Body of pancreas (tissue), 4 donors: ENCODE measurements at places on chromosomes 16 and 17.

DNA sequence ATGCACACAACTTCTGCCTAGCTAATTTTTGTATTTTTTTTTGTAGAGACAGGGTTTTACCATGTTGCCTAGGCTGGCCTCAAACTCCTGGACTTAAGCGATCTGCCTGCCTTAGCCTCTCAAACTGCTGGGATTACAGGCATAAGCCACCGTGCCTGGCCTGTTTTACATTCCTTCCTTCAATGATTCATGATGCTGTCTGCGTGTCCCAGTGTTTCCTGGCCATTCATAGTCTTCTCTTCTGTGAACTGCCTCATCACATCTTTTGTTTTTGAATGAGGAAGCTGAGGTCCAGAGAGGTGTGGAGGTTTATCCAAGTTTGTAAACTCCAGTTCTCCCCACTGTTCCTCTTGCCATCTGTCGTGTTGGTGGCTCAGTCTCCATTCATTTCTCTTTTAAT is 64.5 kb upstream of the MED9 start:
- H3K36me3 ChIP-seq = no peaks in the 10 kb centered on the region
- no peaks in the 10 kb centered on the region for H3K27me3 ChIP-seq
- H3K4me1 ChIP-seq = peaks cover 28% of the 10 kb centered on the region
- no peak overlapping the region for H3K27ac ChIP-seq
- no peak overlapping the region for H3K4me3 ChIP-seq
- DNase-seq = no peak

DNA sequence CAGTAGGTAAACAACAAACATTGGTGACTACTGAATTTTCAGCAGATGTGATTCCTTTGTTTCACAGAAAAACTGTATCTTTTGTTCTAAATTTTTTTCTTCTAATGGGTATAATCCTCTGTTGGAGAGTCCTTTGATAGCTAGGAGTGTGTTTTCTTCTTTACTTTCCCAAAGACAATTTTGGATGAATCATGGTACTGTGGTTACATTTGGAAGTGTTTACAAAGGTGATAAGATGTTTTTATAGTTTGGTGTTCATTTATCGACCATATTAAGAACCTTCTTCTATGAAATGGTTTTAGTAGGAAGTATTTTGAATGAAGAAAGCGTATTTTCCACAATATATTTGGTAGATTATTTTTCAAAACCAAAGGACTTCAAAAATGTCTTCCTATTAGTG is 333.7 kb downstream of the WWOX start:
- no peaks in the 10 kb centered on the region for H3K27me3 ChIP-seq
- no peak overlapping the region for H3K4me3 ChIP-seq
- H3K4me1 ChIP-seq = no peaks in the 10 kb centered on the region
- H3K27ac ChIP-seq = no peak overlapping the region

DNA sequence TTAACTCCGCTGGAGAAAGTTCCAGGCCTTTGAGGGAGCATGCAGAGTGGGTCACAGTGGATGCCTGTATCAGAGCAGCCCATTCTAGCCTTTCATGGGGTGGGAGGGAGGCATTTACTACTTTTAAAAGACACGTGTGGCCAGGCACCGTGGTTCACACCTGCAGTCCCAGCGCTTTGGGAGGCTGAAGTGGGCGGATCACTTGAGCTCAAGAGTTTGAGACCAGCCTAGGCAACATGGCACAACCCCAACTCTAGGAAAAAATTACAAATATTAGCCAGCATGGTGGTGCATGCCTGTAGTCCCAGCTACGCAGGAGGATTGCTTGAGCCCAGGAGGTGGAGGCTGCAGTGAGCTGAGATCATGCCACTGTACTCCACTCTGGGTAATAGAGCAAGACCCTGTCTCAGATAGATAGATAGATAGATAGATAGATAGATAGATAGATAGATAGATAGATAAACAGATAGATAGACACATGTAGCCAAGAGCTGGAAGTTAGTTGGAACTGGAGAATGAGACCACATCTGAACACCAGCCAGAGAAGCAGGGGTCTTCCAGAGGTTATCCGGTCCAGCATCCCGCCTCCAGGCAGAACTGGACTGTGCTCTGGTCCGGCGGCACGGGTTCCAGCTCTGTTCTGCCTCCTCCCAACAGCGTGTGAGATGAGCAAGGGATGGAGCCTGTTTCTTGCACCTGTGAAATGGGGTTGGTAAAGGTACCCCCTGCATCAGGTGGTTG is 3.6 kb downstream of the ADCY7 start:
- no peak for DNase-seq
- no peak overlapping the region for H3K27ac ChIP-seq
- H3K4me3 ChIP-seq = no peak overlapping the region
- no peaks in the 10 kb centered on the region for H3K36me3 ChIP-seq
- no peaks in the 10 kb centered on the region for H3K27me3 ChIP-seq

DNA sequence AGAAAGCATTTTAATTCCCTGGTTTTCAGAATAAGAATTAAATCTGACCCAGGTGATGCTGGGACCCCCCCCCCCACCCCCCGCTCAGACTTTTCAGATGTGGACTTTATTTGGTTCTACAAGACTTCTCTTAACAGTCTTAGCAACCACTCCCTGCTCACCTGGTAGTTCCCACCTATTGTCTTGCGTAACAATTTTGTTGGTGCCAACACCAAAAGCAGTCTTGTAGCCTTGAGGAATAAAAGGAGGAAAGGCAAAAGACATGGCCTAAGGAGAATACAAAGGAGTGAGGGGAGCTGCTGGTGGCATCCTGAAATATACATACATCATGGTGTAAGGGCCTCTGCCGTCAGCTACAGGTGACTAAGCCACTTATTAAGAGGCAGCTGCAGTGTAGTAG is 5.0 kb downstream of the TTLL6 start:
- no peak overlapping the region for H3K27ac ChIP-seq
- H3K4me1 ChIP-seq = peaks cover 11% of the 10 kb centered on the region
- no peaks in the 10 kb centered on the region for H3K36me3 ChIP-seq
- no peaks in the 10 kb centered on the region for H3K27me3 ChIP-seq

GRCh38 chr16:23403547-23403946 is 49.4 kb downstream of the COG7 start:
- H3K4me3 ChIP-seq = no peak overlapping the region
- no peaks in the 10 kb centered on the region for H3K36me3 ChIP-seq
- no peak for DNase-seq

DNA sequence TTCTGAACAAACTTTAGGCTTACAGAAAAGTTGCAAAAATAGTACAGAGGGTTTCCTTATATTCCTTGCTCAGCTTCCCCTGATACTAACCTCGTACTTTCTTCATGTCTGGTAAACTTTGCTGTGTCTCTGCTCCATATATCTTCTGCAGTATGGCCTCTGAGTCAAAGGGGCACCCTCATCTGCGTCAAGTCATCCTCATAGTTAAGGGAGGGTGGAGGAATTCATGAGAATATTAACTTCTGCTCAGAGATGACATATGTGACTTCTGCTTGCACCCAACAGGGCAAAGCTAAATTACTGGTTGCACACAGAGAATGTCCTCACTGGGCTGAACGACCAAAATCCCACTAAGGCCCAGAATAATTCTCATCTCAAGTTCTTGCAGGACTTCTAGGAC is 4.3 kb upstream of the CCL7 start:
- H3K4me3 ChIP-seq = no peak overlapping the region
- H3K27ac ChIP-seq = no peak overlapping the region
- no peak for DNase-seq
- no peaks in the 10 kb centered on the region for H3K27me3 ChIP-seq

- no peak overlapping the region for H3K27ac ChIP-seq
- no peaks in the 10 kb centered on the region for H3K36me3 ChIP-seq
- H3K27me3 ChIP-seq = no peaks in the 10 kb centered on the region
Observed at GRCh38 chr16:54774768-54775167, 155.9 kb upstream of the IRX5 start.

DNA sequence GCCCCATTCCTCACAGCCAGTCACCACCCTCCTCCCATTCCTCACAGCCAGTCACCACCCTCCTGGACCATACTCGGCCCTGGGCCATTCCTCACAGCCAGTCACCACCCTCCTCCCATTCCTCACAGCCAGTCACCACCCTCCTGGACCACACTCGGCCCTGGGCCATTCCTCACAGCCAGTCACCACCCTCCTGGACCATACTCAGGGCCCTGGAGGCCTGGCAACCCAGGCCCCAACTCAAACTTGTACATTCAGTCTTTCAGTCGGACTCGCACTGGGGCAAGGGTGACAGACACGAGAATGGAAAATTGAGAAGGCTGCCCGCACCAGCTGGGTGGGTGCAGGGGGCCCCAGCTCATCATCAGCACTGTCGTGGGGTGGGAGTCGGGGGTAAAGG is 30.4 kb upstream of the FOXK2 start:
- no peak overlapping the region for H3K4me3 ChIP-seq
- H3K36me3 ChIP-seq = peaks cover 21% of the 10 kb centered on the region
- H3K27ac ChIP-seq = no peak overlapping the region
- H3K4me1 ChIP-seq = peaks cover 2% of the 10 kb centered on the region
- no peak for DNase-seq
- H3K27me3 ChIP-seq = no peaks in the 10 kb centered on the region

GRCh38 chr17:15406081-15406480 is 61.3 kb downstream of the CDRT4 start:
- H3K36me3 ChIP-seq = no peaks in the 10 kb centered on the region
- H3K4me3 ChIP-seq = no peak overlapping the region
- no peaks in the 10 kb centered on the region for H3K4me1 ChIP-seq
- H3K27ac ChIP-seq = no peak overlapping the region
- H3K27me3 ChIP-seq = no peaks in the 10 kb centered on the region

DNA sequence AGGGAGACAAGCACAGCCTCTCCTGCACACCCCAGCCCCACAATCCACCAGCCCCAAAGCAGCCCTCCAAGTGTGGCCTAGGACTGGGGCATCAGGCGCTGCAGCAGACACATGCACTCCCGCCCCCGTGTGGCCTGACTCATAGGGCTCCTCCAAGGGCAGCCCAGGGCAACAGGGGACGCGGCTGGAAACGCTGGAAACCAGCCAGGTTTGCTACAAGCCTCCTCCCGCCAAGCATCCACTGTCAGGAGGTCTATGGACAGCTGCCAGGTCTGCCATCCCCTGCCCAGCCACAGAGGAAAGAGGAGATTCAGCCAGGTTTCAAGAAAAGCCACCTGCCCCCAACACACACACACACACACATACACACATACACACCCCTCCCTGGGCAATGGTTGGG is 25.8 kb downstream of the SRCIN1 start:
- DNase-seq = peak; percentile 39
- no peaks in the 10 kb centered on the region for H3K36me3 ChIP-seq
- H3K27ac ChIP-seq = no peak overlapping the region

GRCh38 chr16:50602531-50603205 is 54.5 kb downstream of the NKD1 start:
- H3K27me3 ChIP-seq = no peaks in the 10 kb centered on the region
- H3K4me1 ChIP-seq = peaks cover 10% of the 10 kb centered on the region
- H3K36me3 ChIP-seq = no peaks in the 10 kb centered on the region
- no peak for DNase-seq

- H3K36me3 ChIP-seq = no peaks in the 10 kb centered on the region
- no peak overlapping the region for H3K27ac ChIP-seq
- H3K27me3 ChIP-seq = no peaks in the 10 kb centered on the region
- no peak for DNase-seq
Observed at GRCh38 chr17:73634629-73635028, 9.6 kb downstream of the SDK2 start.

DNA sequence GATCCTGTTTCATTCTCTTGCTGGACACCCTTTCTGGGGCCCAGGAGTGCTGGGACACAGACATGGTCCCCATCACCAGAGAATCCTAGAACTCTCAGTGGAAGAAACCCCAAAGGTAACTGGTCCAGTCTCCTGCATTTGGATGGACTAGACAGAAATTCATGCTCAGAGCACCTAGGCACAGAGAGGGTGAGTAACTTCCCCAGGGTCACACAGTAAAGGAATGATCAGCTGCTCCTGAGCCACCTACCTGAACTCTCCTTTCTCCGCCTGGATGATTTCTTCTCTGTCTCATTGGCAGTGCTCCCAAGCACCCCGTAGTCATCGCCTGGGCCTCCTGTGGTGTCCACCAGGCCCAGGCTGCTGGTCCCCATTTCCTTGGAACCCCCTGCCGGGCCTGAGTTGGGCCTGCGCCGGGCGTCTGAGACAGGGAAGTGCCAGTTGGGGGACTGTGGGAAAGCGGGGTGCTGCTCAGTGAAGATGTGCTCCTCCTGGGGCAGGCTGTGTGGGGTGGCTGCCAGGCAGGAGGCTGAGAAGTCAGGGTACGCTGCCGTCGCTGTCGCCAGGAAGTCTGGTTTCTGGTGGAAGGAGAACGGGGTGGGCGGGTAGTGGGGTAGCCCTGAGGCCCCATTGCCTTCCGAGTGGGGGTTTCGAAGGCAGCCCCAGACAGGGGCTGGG is 767 bp downstream of the MEOX1 start:
- no peak overlapping the region for H3K27ac ChIP-seq
- DNase-seq = no peak
- no peak overlapping the region for H3K4me3 ChIP-seq
- no peaks in the 10 kb centered on the region for H3K27me3 ChIP-seq
- H3K4me1 ChIP-seq = no peaks in the 10 kb centered on the region
- H3K36me3 ChIP-seq = no peaks in the 10 kb centered on the region

GRCh38 chr17:70060415-70060814 is 14.6 kb upstream of the KCNJ16 start:
- peaks cover 24% of the 10 kb centered on the region for H3K4me1 ChIP-seq
- no peaks in the 10 kb centered on the region for H3K27me3 ChIP-seq
- H3K4me3 ChIP-seq = no peak overlapping the region
- no peak overlapping the region for H3K27ac ChIP-seq
- DNase-seq = peak; percentile 47
